ENCODE measurements at places on chromosomes 2 and 18. TPM values are rescaled to one million over a fixed set of nuclear protein-coding genes. Genes with fewer than 3 reads are reported as not detected.

The HRH4 gene
- total RNA-seq = 0.21 TPM

The CNDP1 gene
- not detected for total RNA-seq

The UGGT1 gene
- total RNA-seq = 57.2 TPM

The TUBA4B gene
- total RNA-seq = not detected

The TMEM200C gene
- 1.4 TPM for total RNA-seq

The CMPK2 gene
- total RNA-seq = 3.5 TPM

The KHK gene
- total RNA-seq = 1.6 TPM

The IL18RAP gene
- 0.31 TPM for total RNA-seq

The CFAP53 gene
- total RNA-seq = 0.31 TPM

The C2orf72 gene
- total RNA-seq = 3.5 TPM

The SCN9A gene
- total RNA-seq = 11.1 TPM

The SERPINB10 gene
- 7.0 TPM for total RNA-seq

The DSG4 gene
- total RNA-seq = not detected

The UGT1A3 gene
- 0.51 TPM for total RNA-seq

The DSEL gene
- total RNA-seq = 23.4 TPM

The TBR1 gene
- total RNA-seq = not detected

The TMEFF2 gene
- 0.41 TPM for total RNA-seq

The STK11IP gene
- 13.6 TPM for total RNA-seq

The COPS8 gene
- total RNA-seq = 105 TPM

The MYO7B gene
- 1.5 TPM for total RNA-seq

The KCNIP3 gene
- total RNA-seq = 8.8 TPM
